ENCODE measurements at places on chromosomes 1 and 21.

DNA sequence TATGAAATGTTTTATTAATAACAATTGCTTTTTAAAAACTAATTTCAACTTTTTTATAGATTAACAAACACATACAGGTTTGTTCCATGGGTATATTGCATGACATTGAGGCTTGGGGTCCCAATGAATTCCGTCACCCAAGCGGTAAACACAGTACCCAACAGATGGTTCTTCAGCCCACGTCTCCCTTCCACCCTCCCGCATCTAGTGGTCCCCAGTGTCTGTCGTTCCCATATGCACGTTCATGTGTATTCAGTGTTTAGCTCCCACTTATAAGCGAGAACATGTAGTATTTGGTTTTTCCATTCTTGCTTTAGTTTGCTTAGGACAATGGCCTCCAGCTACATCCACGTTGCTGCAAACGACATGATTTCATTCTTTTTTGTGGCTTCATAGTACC lies 48.6 kb downstream of the NOS1AP start:
- peaks cover 9% of the 10 kb centered on the region for H3K4me1 ChIP-seq
- no peak overlapping the region for H3K27ac ChIP-seq
- no peaks in the 10 kb centered on the region for H3K27me3 ChIP-seq

GRCh38 chr1:220239213-220239612 lies 33.0 kb downstream of the RAB3GAP2 start:
- no peak for DNase-seq
- H3K27ac ChIP-seq, result no peak overlapping the region
- H3K4me3 ChIP-seq, result no peak overlapping the region
- no peaks in the 10 kb centered on the region for H3K27me3 ChIP-seq

GRCh38 chr1:161138431-161138830 lies 6.0 kb upstream of the DEDD start:
- DNase-seq, result no peak
- no peak overlapping the region for H3K27ac ChIP-seq
- H3K36me3 ChIP-seq, result no peaks in the 10 kb centered on the region
- peaks cover 7% of the 10 kb centered on the region for H3K4me1 ChIP-seq
- no peaks in the 10 kb centered on the region for H3K27me3 ChIP-seq

- no peaks in the 10 kb centered on the region for H3K27me3 ChIP-seq
- no peaks in the 10 kb centered on the region for H3K36me3 ChIP-seq
- no peaks in the 10 kb centered on the region for H3K4me1 ChIP-seq
- DNase-seq, result no peak
Observed at GRCh38 chr1:29712284-29712651, 475.9 kb downstream of the PTPRU start.

DNA sequence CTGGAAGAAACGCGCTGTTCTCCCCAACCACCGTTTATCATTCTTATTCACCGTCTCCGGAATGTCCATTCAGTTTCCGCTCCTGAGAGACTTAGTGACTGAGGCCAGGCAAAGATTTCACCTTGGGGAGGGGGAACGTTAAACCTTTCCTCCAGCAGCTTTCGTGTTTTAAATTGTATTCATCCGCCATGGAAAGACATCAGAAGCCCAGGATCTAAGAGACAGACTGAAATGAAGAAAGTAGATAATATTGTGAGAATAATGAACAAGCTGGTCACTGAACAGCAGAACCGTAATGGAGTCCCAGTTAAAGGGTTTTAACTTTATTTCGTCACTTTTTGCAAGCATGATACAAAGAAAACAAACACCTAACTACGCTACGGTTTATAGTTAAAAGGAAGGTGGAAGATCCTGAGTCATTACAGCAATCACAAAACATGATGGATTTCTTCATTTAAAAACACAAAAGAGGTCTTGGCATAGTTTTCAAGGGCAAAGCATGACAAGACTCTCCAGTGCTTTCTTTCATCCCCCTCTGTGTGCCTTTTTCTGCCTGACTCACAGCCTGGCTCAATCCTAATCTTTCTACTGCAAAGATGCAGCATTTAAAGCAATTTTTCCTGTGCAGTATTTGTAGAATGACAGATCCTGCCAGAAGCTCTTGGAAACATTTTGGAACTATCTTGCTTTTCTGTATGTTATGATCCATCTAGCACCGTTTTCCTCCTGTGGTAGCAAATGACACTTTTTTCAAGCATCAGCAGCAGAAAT lies 722 bp upstream of the SLC19A2 start:
- H3K4me1 ChIP-seq, result peaks cover 60% of the 10 kb centered on the region
- DNase-seq, result no peak
- H3K27me3 ChIP-seq, result no peaks in the 10 kb centered on the region
- H3K4me3 ChIP-seq, result peak overlapping the region; percentile 74
- H3K36me3 ChIP-seq, result no peaks in the 10 kb centered on the region

DNA sequence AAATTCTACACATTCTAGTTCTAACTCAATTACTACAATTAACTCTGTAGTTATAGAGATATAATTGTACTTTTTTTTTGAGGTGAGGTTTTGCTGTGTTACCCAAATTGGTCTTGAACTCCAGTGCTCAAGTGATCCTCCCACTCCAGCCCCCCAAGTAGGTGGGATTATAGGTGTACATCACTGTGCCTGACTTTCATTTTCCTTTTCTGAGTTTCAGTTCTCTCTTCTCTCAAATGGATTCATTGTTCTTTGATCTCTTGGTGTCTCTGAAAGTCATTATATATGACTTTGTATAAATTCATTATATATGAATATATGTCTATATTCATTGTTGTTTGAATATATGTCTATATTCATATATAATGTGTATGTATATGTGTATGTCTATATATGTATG lies 74.0 kb upstream of the GALNT2 start:
- no peak overlapping the region for H3K27ac ChIP-seq
- no peaks in the 10 kb centered on the region for H3K27me3 ChIP-seq
- no peak overlapping the region for H3K4me3 ChIP-seq

DNA sequence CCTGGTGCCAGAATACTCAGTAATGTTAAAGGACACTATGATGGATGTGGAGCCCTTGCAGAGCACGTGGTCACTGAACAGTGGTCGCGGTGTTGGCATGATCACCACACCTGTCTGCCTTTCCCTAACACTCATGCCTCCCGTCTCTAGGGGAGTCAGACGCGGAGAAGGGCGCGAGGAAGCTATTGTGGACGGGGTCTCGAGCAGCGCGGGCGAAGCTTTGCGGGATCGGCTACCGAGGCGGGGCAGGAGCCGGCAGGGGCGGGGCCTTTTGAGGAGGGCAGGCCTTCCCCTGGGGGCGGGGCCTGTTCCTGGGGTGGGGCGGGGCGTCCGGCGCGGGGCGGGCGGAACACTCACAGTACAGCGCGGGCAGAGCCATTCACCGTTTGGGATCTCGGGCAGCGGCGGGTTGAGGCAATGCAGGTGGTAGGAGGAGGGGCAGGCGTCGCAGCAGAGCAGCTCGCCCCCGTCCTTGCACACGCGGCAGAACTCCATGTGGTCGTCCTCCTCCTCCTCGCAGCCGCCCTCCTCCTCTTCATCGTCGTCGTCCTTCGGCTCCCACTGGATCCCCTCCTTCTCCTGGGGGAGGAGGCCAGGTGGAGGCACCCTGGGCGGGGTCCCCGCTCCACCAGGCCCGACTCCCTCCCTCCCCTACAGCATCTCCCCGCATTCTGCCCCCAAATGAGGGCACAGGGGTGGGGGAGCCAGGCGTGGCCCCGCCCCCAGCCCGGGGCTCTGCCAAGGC lies 31.5 kb downstream of the CHD5 start:
- no peaks in the 10 kb centered on the region for H3K4me1 ChIP-seq
- DNase-seq, result no peak
- peaks cover 14% of the 10 kb centered on the region for H3K27me3 ChIP-seq

DNA sequence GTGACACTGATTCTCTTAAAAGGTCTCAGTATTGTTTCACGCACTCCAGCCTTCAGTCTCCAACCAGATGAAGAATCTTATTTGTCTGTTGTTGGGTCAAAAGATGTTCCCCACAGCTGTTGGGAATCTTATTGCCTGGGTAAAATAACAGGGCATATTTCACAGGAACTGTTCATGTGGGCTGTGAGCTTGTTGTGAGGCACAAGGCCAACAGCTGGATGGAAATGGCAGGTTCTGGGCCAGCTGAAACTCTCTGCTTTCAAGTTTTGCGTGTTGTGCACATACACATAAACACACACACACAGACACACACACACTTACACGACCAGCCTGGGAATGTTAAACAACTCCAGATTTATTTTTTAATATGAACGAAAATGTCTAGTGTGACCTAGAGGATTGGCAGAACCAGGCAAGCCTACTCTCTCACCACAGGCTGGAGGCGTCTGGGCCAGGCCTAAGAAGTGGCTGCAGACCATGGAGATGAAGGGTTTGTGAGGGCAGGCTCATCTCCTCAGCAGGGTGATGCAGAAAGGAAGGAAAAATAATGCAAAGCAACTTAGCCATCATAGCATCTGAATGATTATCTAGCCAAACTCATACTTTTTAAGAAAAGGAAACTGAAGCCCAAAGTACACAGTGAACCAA lies 357.0 kb downstream of the TTLL7 start:
- H3K4me3 ChIP-seq, result no peak overlapping the region
- no peaks in the 10 kb centered on the region for H3K4me1 ChIP-seq
- no peaks in the 10 kb centered on the region for H3K27me3 ChIP-seq
- H3K27ac ChIP-seq, result no peak overlapping the region

DNA sequence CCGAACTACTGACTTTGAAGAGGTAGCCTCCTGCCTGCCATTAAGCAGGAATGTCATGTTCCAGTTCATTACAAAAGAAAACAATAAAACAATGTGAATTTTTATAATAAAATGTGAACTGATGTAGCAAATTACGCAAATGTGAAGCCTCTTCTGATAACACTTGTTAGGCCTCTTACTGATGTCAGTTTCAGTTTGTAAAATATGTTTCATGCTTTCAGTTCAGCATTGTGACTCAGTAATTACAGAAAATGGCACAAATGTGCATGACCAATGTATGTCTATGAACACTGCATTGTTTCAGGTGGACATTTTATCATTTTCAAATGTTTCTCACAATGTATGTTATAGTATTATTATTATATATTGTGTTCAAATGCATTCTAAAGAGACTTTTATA lies 159.8 kb upstream of the SGIP1 start:
- no peaks in the 10 kb centered on the region for H3K4me1 ChIP-seq
- H3K4me3 ChIP-seq, result no peak overlapping the region
- no peaks in the 10 kb centered on the region for H3K36me3 ChIP-seq
- no peak overlapping the region for H3K27ac ChIP-seq
- H3K27me3 ChIP-seq, result no peaks in the 10 kb centered on the region

DNA sequence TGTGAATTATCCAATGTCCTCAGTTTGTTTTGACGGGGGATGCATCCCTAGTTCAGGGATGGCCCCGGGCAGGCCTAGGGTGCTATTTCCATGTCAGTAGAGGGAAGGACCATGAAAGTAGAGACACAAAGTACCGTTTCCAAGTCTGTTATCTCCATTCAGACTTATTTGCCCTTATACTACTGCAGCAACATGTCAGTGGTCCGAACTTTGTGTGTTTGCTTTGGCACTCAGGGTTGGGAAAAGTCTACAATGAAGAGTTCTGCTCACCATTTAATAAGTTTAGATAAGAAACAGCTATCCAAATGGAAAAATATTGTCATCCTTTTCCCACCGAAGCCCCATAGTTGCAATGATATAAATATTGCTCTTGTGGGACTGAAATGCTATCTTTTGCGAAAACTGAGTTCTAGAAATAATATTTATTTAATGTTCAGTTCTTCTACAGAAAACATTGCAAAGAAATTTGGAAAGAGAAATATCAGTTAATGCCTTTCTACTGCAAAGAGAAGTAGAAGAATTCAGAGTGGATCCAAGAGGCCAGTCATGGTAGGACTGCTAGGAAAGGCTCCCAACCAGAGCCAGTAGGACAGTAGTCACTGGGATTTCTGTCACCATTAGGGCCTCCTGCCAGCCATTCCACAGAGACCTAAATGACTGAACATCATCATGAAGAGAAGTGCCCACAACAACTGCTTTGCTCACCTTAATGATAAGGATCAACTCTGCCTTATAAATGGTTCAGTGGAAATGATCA lies 11.5 kb upstream of the AGT start:
- H3K27ac ChIP-seq, result peak overlapping the region; percentile 48
- H3K4me1 ChIP-seq, result peaks cover 63% of the 10 kb centered on the region
- DNase-seq, result peak; percentile 90
- H3K36me3 ChIP-seq, result no peaks in the 10 kb centered on the region
- H3K27me3 ChIP-seq, result no peaks in the 10 kb centered on the region
- no peak overlapping the region for H3K4me3 ChIP-seq

GRCh38 chr1:241579434-241579833 lies 47.3 kb downstream of the KMO start:
- no peak overlapping the region for H3K4me3 ChIP-seq
- DNase-seq, result no peak
- H3K27ac ChIP-seq, result no peak overlapping the region
- no peaks in the 10 kb centered on the region for H3K4me1 ChIP-seq
- H3K27me3 ChIP-seq, result no peaks in the 10 kb centered on the region

DNA sequence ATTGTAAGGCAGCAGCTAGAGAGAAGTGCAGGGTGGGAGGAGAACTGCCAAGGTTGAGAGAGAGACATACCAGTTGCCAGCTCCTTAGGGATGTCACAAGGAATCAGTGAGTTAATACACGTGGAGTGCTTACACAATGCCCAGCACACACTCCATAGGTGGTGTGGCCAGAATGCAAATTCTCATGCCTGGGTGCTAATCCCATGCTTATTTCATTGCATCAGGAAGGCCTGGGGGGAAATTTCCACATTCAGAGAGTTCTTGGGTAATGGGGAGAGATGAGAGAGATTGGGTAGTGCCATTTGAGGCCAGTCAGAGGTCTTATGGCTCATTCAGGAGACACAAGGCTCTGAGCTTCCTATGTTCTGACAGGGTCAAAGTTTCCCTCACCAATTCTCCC lies 38.7 kb downstream of the GJA5 start:
- no peaks in the 10 kb centered on the region for H3K27me3 ChIP-seq
- no peak overlapping the region for H3K4me3 ChIP-seq
- H3K27ac ChIP-seq, result no peak overlapping the region
- DNase-seq, result no peak
- no peaks in the 10 kb centered on the region for H3K36me3 ChIP-seq
- peaks cover 31% of the 10 kb centered on the region for H3K4me1 ChIP-seq

DNA sequence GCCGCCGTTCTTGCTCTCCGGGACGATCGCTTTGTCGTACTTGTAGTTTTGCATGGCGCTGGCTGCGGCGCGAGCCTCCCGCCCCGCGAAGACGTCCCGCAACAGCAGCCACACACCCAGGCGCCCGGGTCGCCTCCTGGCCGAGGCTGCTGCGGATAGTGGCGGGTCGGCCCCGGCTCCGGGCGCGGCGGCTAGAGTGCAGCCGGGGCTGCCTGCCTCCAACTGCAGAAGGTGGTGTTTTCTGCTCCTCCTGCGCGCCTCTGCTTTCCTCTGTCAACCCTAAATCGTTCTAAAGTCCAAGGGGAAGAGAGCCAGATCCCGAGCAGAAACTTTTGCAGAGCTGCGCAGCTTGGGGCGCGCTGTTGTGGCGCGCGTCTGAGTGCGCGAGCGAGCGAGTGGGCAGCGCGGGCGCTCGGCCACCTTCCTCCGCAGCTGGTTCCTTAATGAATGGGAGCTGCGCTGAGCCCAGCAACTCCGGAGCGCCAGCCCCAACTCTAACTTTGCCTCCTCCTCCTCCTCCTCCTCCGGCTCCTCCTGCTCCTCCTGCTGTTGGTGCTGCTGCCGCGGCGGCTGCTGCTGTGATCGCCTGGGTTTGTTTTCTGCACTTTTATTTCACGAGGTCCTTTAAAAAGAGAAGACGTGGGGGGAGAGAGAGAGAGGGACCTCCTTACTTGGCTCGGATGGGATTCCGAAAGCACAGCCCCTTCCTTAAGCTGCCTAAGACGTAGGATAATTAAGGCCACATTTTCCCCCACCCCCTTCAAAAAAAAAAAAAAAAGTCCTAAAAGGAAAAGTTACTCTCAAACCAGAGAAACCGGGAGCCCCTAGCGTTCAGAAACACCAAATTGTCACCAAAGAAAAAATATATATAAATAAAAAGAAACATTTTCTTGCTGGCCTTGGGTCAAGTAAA lies at the start of gene PLPP3:
Gene PLPP3, minus strand, starts transcription at position 601 of the 913 bp plus-strand sequence. Its CDS starts 547 bp downstream, at position 54.
- no peaks in the 10 kb centered on the region for H3K36me3 ChIP-seq
- peak; percentile 79 for DNase-seq
- peaks cover 46% of the 10 kb centered on the region for H3K4me1 ChIP-seq
- H3K27ac ChIP-seq, result peak within 1 kb of the TSS; percentile 96
- peak within 1 kb of the TSS; percentile 87 for H3K4me3 ChIP-seq
